ENCODE measurements at places on chromosomes 6 and 20. TPM values are rescaled to one million over a fixed set of nuclear protein-coding genes. Genes with fewer than 3 reads are reported as not detected.

DNA sequence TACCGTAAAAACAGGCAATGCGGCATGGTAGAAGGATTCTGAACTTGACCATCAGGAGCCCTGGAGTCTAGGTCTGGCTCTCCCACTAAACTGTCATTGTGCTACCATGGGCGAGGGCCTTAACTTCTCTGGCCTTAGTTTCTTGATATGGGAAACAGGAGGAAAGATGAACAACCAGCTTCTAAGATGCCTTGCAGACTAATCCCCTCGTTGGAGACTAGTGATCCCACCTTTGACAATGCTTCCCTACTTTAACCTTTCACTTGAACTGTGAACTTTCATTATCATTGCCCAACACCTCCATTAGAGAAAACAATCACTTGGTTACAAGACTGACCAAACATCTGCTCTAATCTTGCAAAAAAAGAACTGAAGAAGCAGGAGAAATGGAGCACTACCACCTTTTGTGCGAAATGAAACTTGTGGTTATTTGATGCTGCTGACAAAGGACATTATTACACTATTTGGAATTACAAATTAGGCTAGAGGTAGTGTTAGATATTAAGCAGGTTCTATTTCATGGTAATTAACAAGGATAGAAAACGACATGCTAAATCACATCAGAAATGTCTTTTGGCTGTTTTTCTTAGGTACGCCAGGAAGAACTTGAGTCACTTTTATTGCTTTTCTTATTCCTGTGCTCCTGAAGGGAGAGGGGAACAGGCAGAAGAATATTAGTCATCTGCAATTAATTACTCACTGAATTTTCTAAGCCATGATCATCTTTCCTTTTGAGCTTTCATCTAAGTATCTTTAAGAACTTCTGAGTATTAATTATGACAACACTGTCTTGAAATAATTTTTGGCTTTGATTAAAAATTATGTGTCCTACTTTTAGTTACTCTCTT is 39.1 kb upstream of the ARHGAP18 start:
- peak; percentile 86 for DNase-seq

DNA sequence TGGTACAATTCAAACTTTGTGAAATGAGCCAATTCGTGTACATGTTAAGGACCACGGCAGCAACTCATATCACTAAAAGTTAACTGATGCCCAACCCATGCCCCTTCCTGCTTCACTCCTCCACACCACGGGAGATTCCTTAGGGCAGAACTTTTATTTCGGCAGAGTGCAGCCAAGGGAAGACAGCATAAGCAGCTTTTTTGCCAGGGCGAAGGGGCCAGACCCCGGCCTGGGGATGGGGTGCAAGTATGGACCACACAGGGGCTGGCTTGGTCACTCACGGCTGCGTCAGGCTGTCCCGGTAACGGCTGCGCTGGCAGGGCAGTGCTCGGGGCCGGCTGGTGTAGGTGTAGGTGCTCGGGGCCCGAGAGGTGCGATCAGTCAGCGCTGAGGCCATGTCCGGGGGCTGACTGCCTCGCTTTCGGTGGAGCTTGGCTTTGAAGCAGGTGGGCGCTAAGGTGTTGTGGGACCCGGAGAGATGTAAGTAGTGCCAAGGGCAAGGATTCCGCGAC is 792 bp downstream of the RSPH3 start:
- DNase-seq = no peak

DNA sequence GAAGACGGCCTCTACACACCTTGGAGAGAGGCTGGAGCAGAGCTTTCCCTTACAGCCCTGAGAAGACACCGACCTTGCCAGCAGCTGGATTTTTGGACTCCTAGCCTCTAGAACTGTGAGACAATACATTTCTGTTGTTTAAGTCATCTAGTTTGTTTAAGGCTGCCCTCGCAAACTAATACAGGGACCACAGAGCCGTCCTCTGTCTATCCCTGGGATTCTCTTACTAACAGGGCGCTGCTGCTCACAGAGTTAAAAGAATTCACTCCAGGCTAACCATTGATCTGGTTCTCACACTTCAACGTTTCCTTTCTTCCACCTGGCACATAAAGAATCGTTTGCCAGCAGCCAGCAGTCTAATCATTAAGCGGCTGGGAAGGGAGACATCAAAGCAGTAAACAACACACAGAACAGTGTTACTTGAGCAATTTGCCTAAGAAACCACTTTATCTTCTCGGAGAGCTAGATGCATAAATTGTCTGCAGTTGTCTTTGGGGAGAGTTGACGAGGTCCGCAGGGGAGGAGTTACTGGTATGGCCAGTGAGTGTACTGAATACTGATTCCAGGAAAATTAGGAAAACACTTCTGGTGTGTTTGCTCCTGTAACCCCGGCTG is 103.5 kb upstream of the AKAP12 start:
- DNase-seq = no peak

DNA sequence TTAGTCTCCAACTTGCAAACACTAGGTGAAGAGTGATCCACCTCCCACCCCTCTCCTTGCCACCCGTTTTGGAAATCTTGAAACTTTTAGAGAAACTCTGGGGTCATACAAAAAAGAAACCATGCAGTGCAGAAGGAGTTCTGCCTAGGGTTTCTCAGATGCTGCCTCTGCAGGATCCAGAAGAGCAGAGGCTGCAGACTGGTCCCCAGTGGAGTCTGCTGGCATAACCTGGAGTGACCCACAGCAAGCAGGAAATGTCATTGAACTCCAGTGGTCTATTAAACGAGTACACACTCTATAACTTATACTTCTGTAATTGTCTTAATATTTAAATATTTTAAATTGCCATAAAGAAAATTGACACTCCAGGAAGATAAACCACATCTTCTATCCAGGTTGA is 280.7 kb upstream of the NT5E start:
- DNase-seq = no peak

- no peak for DNase-seq
These were observed 451.0 kb upstream of the MAN1A1 start for GRCh38 chr6:119800526-119800925.

DNA sequence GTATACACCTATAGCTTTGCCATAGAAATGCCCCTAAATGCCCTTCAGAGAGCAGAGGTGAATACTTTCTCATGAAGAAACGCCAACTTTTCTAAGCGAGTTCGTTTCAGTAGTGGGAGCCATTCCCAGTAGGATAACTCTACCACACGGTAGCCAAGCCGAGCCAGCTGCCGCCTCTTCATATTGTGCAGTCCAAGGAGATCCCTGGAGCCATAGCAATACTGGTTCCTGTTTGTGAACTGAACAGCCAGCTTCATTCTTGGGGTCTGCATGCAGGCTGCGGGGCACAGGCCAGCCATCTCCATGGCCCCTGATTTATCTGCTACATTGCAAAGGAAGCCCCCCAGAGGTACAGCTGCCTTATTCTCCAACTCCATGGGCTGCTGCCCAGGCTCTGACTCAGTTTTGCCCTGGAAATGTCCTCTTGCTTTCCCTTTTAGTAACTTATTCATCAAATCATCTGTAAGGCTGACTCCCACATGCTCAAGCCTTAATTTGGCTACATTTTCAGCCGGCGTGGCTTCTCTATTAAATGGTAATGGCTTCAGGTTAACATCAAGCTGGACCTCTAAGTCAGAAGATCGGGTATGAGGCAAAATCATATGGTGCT is 12.8 kb downstream of the FASTKD5 start:
- DNase-seq = no peak

GRCh38 chr6:135006386-135006914 is 48.2 kb downstream of the HBS1L start:
- DNase-seq = no peak

DNA sequence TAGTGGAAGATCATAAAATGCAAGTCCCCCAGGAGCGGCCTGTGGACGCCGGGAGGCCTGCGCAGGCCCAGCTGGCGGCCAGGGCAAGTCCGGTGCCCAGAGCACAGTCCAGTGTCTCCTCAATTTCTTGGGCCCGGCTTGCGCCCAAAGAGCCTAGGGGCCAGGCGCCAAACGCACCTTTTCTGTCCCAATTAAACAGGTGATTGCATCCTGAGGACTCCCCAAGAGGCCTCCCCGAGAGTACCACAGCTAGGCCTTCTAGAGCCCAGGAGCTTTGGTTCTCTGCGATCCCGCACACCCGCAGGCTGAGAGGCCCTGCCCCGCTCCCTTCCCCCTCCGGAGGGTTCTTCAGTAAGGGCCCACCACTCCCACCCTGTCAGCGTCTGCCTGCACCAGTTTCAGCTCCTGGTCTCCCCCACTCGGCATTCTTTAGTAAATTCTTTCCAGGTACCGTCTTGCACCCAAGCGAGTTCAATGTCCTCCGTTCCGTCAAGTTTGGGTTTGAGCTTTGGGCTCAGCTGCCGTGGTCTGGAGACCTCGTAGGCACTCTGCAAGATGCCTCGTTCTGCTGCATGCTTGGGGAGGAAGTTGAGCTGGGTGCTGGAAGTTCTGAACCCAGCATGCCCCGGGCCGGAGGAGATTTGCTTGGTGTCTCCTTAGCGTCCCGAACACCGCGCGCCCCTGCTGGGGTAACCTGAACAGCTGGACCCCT is 3.9 kb upstream of the NKX2-2 start:
- no peak for DNase-seq

- no peak for DNase-seq
These were observed 163.1 kb upstream of the PMEPA1 start for GRCh38 chr20:57872816-57873409.

DNA sequence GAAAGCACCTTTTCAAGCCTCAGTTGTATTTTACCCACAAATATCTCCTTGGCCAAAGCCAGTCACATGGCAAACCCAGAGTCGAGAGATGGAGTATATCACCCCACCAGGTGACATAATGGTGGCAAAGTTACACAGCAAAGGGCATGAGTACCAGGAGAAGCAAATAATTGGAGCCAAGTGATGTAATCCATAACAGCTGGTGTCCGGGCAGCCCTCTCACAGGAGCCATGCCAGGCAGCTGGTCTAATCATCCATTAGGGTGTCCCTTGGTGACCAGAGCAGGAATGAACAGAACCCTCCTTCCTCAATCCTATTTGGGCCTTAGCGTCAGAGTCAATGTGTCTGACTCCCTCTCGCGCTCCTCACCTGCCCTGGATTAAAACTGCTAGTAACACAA is 272.1 kb downstream of the LRFN2 start:
- DNase-seq = no peak

- DNase-seq = no peak
These were observed 6.7 kb downstream of the SFT2D1 start for GRCh38 chr6:166335378-166336302.

DNA sequence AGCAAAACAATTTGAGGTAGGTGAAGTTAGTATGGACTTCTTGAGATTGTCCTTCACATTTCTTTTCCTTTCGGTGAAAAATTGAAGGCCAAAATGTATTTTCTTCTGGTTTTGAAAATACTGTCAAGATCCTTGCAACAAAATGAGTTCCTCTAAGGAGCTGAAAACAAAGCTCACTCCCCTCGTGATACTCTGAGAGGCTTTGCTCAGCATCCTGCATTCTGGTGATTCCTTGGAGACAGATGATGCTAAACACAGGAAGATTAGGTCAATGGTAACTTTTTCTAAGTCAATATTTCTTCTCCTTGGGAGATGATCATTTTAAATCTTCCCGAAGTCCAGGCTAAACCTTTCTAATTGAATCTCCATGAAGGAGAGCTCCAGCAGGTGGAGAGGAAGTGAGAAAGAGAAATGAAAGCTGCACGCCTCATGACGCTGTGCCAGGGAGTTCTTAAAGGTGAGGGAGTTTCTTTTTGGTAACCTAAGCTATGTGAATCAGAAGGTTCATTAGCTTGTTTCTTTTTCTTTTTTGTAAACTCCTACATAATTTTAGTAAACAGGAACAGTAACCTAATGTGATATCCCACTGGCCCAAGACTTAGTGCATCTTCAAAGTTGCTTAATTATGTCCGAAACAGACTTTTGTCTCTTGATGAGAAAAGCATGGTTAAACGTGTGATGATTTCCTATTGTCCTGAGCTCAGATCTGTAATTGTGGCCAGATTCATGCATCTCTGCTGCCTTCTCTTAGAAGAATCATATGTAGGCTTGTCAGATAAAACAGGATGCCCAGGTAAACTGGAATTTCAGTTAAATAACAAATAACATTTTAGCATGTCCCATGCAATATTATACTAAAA is 15.0 kb downstream of the ESR1 start:
- DNase-seq = no peak

GRCh38 chr20:60100780-60101179 is 142.6 kb downstream of the CDH26 start:
- DNase-seq = no peak

DNA sequence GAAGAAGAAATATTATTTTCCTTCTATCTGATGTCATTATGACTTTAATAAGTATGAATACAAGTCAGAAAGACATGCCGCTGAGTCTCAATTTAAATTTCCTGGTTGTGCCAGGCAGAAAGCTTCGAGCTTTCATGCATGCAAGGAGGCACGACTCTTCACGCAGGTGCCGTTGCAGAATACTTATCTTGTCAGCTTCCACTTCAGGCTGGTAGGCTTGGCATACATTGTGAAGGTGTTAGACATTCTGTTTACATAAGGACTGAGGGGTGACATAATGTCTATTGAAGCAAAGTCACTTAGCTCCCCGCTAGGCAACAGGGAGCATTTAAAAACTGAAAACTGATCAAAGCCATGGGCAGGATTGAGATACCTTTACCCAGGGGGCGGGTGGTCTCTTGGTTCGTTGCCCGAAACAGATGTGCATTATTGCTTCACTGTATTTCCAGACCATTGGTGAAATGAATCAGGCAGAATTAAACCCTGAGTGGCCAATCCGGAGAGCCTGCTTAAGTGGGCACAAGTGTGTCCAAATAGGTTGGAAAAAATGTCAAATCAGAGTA is 16.4 kb downstream of the BMP6 start:
- no peak for DNase-seq

DNA sequence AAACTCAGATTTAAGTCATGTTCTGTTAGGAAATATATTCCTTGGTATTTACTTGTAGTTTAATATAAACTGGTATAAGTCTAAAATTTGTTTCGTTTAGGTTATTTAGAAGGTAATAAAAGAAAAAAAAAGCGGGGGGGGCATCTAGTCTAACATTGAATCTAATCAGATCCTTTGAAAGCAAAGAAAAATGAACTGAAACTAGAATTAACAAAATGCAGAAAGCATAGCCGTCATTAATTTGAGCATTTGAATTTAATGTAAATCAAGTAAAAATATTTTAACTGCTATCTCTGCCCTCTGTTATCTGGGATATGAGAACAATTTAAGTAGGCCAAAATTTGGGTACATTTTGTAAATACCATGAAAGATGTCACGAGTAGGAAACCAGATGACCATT is 54.1 kb downstream of the SNX9 start:
- no peak for DNase-seq

DNA sequence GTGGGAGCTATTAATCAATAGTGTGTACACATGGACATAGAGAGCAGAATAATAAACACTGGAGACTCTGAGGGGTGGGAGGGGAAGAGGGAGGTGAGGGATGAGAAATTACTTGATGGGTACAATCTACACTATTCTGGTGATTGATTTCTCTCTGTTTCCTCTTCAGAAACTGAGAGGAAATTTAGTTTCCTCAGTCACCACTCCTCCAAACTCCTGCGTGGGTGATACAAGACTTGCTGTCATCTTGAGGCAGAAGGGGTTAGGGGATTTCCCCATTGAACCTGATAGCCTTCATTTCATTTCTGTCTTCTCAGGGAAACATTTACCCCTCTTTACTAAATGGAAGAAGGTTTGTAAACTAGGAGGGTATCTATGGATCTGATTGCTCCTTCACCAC is 84.3 kb upstream of the ESR1 start:
- DNase-seq = no peak

CTAGE9 gene
- not detected for total RNA-seq

CD93 gene
- 0.03 TPM for total RNA-seq

OSER1 gene
- total RNA-seq = 42.6 TPM

SMIM28 gene
- not detected for total RNA-seq

ASIP gene
- not detected for total RNA-seq

TBC1D32 gene
- total RNA-seq = 1.9 TPM

KCNK16 gene
- not detected for total RNA-seq

HLA-DOB gene
- 0.13 TPM for total RNA-seq

TTBK1 gene
- not detected for total RNA-seq

Data from HT1080 (cell line).